RCC 7860 (cell line): ENCODE measurements at places on chromosomes 13 and 19.

GRCh38 chr13:59531571-59532091 is 632.1 kb downstream of the DIAPH3 start:
- DNase-seq = peak; percentile 40

DNA sequence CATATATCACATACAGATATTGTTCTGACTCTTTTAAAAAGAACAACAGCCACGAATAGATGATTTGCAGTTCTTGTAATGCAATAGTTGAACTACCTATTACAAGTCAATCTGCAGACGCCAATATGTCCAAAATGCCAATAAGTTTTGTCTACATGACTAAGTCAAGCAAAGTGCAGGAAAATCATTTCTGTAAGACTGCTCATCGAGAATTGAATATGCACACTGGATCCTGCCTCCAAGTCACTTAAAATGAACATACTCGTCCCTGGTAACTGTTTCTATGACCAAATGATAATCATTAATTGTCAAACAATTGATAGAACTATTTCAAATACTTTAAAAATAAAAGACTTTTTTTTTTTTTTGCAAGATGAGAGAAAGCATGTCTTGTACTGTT is 375.6 kb downstream of the ITGBL1 start:
- DNase-seq = no peak

- no peak for DNase-seq
These were observed 29.5 kb downstream of the FPR3 start for GRCh38 chr19:51824281-51825005.

DNA sequence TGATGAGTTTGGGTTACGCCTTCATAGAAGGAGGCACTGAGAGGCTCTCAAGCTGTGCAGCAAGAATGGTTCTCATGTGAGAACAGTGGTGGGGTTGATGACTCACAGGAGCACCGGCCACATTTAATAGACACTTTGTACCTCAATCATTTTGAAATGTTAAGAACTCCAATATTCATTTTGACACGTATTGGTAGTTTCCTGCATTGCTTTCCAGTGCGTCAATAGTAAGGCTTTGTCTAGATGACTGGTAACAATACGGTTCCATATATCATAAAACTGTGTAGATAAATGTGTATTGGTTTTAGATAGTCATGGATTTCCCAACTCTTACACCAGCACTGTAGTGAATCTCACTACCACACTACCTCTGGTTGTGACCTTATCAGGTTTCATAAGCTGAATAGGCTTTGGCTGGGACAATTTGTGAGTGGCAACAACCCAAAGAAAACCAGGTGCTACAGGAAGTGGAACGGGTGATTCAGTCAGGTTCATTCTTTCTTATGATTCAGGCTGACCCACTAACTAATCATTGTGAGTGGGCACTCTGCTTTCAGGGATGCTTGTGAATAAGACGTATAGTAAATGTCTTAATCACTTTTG is 362.6 kb downstream of the KLF5 start:
- DNase-seq = peak; percentile 6

DNA sequence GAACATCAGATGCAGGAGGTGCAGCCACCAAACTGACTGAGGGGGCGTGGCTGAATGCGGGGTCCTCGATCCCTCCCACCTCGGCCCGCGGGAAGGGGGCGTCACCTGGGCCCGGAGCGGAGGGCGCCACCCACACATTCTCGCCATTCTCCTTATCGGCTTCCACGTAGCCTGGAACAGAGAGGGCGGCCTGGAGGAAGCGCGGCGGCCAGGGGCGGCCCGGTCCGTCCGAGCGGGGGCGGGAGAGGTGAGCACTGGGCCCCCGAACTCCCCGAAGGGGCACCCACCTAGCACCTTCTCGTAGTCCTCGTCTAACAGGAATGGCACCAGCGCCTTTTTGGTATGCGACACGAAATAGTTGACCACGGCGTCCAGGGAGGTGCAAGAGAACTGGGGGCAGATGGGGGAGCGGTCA is 11.8 kb downstream of the STAP2 start:
- DNase-seq = no peak

- DNase-seq = no peak
These were observed at the start of gene LACC1 for GRCh38 chr13:43879755-43880181. TSS of gene LACC1 (plus strand) at chr13:43879904. CDS start at chr13:43880986, 1,082 bp downstream.

DNA sequence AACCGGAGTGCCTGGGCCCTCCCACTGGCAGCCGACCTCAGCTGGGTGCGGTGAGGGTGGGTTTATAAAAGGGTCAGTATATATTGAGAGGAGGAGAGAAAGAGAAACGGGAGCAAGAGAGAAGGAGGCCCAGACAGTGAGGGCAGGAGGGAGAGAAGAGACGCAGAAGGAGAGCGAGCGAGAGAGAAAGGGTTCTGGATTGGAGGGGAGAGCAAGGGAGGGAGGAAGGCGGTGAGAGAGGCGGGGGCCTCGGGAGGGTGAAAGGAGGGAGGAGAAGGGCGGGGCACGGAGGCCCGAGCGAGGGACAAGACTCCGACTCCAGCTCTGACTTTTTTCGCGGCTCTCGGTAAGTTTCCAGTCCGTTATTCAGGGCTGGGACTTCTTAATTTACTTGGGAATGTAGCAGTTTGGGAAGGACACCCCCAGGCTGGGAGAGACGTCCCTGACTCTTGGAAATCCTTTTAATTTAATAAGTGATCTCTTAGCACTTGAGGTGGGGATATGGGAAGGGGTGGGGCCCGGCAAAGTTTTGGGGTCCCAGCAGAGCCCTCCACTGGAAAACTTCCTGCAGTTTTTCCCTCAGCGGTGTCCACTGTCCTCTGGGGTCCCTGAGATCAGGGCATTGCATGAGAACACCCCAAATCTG is at the start of gene EMP3:
Gene EMP3 (plus strand): TSS at position 288 of the 646 bp plus-strand sequence. CDS start 1,293 bp downstream, outside the sequence.
- peak; percentile 58 for DNase-seq

DNA sequence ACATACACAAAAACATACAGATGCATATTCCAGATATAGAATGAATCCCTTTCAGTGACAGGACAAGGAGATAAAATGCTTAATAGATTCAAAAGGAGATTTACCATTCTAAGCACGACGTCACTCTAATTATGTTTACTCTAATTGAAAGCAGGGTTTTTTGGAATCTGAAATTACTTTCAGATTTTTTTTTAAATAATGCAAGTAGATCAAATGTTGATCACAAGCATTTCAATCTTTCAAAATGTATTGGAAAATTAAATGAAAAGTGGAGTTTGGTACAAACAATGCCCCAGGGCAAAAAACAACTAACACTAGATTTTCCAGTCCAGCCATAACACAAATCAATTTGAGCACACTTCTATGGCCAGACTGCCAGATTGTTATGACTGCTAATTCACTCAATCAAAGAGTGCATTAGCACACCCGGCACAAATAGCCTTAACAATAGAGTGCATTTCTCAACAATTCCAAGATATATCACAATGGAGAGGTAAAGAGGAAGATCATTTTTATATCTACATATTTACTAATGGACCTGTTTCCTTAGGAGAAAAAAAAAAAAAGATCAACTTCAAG is 4.3 kb upstream of the DACH1 start:
- no peak for DNase-seq

DNA sequence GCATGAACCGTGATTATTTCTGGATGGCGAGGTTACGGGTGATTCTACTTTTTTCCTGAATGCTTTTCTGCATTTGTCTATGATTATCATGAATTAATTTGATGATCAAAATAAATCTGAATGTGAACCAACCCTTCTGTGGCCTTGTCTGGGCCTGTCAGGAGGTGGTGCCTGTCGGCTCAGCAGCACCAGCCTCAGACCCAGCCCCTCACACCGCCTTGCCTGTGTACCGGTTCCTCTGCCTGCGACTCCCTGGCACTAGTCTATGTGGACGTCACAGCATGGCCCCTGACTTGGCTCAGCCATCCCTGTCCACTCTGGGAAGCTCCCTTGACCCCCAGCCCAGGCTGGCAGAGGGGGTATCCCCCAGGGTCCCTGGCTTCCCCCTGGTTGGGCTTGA is 15.5 kb upstream of the RABAC1 start:
- no peak for DNase-seq

DNA sequence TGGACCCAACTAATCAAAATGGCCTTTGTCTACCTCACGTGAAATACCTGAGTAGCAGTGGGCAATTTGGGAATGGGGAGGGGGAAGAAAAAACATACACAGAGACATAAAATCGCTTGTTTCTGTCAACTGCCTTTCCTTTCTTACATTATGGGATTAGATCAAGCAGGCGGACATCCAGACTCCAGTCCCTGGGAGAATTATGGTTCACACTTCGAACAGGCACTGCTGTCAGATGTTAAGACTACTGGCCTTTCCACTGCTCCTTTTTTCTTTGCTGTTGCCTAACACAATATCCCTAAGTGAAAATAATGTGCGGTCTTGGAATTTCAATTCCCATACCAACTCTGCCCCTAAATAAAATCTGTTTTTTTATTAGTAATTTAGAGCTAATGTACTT is 1719.7 kb upstream of the SLC10A2 start:
- DNase-seq = no peak

DNA sequence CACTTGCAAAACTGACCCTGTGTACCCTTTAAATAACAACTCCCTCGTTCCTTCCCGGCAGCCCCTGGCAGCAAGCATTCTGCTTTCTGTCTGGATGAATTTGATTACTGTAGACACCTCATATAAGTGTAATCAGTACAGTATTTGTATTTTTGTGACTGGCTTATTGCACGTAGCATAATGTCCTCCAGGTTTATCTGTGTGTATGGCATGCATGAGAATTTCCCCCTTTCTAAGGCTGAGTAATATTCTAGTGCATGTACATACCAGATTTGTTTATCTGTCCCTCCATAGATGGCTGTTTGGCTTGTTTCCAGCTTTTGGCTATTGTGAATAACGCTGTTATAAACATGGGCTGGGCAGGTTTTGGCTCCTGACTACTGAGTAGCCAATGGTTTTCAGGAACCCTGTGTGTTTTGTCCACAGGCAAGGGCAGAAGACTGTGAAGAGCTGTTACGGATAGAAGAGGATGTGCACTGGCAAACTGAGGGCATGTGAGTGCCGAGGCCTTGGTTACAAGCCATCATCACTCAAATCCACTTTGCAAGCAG is 98.0 kb downstream of the ESD start:
- no peak for DNase-seq

GRCh38 chr19:13830741-13831536 is 35.7 kb downstream of the ZSWIM4 start:
- DNase-seq = no peak

GRCh38 chr19:3633559-3633988 is 7.0 kb upstream of the CACTIN start:
- no peak for DNase-seq

- DNase-seq = peak; percentile 94
These were observed 164.7 kb downstream of the KATNAL1 start for GRCh38 chr13:30142486-30143211.

DNA sequence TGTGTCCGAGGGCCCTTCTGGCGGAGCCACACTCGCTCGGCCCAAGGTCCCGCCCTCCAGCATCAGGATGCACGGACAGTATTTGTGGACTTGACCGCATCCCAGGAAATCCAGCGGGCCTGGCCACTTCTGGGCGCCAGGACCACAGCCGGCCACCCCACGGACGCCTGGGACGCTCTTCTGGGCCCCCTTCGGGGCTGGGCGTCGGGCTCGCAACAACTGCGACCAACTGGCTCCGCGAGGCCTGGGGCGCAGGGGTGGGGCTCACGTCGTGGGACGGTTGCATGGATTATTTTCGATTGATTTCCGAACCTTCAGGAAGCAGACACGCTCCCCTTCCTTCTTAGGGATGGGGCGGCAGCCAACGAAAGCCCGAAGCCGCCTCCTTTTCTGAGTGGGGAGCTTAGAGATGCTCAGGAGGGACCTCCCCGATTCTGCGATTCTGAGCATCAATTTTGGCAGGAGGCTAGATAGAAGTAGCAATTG is 521 bp upstream of the NUP58 start:
- DNase-seq = no peak

GRCh38 chr19:9793071-9793591 is 24.6 kb upstream of the ZNF846 start:
- DNase-seq = no peak

DNA sequence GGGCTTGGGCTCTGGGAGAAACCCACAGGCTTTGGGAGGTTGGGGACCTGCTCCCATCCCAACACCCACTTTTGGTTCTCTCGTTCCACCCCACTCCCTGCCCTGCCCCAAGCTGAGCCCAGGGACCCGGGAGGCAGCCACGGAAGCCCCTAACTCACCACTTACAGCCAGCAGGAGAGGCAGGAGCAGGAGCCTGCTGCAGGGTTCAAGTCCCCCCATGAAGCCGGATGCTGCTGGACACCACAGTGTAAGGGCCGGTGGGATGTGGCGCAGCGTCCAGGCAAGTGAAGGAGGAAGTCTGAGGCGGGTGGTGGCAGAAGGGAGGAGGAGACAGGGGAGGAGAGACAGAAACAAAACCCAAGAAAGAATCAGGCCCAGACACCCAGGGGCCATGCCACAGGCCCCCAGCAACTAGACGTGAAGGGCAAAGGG is at the start of gene TYROBP:
Gene TYROBP (minus strand): TSS at position 286 of the 432 bp plus-strand sequence. CDS start 67 bp downstream, at position 219.
- DNase-seq = no peak

- no peak for DNase-seq
These were observed 266.8 kb downstream of the KCNRG start for GRCh38 chr13:50282016-50282415.

DNA sequence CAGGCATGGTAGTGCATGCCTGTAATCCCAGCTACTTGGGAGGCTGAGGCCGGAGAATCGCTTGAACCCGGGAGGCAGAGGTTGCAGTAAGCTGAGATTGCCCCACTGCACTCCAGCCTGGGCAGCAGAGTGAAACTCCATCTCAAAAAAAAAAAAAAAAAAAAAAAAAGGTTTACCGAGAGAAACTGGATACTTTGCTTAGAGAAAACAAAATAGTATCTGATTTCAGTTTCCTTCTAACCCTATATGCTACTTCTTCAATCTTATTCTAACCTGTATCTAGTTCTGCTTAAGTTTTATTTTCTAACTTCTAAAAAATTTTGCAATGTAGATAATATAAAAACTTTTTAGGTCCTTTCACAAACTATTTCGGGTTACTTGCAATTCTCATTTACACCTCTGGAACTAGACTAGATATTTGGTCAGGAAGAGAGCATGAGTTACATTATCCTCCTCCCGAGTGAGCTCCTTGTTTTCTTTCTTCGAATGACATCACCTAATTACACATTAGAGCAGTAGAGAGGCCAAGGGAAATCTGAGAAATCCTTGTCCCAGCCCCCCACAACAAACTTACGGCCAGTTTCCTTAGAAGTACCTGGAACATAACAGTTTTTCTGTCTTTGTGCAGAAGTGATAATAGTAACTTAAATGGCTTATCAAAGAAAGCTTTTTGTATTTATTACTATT is 128.9 kb downstream of the B3GLCT start:
- DNase-seq = no peak

DNA sequence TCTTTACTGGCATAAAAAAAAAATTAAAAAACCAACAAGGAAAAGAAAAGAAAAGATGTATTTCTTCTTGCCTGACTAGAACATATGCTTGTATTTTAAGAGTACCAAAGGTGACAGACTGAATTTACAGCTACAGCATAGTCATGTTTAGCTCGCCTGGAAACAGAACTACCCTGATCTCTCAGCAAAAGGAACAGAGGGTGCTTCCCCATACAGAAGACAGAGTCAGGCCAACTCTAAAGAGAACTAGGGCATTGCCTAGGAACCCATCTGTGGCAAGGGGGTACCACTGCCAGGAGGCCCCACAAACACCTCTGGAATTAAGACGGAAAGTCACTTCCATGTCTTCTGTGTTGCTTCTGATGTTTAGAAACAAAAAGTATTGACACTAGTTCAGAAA is 252.1 kb upstream of the STARD13 start:
- DNase-seq = no peak
